SHP77 (cell line): ENCODE measurements at places on chromosomes 2 and 18.

DNA sequence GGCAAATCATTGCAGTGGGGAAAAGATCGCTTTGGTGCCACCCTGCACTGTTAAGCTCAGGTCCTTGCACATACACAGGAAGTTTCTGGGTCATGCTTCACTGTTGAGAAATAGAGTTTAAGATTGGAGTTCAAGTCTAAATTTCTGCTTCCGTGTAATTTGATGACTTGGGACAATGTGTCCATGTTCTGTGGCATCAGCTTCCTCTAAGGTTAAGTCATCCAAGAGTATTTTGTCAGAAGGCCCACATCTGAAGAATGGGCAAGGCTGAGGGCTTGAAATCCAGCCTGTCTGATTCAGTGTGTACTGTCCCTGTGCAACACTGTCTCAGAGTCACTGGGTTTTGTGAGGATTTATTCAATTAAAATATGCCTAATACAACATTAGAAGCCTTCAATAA lies 880.7 kb downstream of the SUCLG1 start:
- no peak for DNase-seq

- DNase-seq: no peak
Measured at GRCh38 chr18:31399306-31400032, 22.9 kb downstream of the DSG4 start.

DNA sequence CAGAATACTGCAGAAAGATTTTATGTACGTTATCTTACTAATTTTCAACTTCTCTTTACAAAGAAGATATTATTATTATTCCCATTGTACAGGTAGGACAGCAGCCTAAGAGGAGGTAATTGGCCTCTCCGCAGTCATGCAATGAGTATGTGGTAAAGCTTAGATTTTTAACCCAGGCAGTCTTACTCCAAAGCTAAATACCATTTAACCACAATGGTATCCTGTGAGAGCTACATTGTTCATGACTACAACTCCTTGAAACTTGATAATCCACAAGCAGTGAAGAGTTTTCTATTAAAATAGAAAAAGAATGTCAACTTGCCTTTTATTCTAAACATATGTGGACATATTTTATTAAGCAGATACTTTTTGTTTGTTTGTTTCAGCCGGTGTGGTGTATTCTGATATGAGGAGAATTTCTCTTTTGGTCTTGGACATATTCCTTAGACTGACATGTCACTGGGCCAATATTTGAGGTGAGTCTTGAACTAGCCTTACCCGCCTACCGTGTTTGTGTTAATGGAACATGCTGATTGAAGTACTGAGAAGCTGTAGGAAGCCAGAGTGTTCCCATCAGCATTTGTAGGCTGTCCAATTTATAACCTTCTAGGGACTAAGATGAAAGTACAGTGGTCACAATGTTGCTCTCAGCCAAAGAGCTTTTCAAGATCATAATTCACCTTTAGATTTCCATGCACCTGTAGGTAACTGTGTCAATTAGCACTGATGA lies 293.9 kb upstream of the DCC start:
- no peak for DNase-seq

GRCh38 chr2:126317790-126318431 lies 338.0 kb upstream of the GYPC start:
- no peak for DNase-seq

- no peak for DNase-seq
Measured at GRCh38 chr18:59565957-59566356, 131.3 kb downstream of the CCBE1 start.
